Activated CD8-positive, alpha-beta T cell treated with anti-CD3 and anti-CD28 coated beads for 36 hours (primary cell): ENCODE measurements at places on chromosomes 16 and 17. TPM values are rescaled to one million over a fixed set of nuclear protein-coding genes. Genes with fewer than 3 reads are reported as not detected.

DNA sequence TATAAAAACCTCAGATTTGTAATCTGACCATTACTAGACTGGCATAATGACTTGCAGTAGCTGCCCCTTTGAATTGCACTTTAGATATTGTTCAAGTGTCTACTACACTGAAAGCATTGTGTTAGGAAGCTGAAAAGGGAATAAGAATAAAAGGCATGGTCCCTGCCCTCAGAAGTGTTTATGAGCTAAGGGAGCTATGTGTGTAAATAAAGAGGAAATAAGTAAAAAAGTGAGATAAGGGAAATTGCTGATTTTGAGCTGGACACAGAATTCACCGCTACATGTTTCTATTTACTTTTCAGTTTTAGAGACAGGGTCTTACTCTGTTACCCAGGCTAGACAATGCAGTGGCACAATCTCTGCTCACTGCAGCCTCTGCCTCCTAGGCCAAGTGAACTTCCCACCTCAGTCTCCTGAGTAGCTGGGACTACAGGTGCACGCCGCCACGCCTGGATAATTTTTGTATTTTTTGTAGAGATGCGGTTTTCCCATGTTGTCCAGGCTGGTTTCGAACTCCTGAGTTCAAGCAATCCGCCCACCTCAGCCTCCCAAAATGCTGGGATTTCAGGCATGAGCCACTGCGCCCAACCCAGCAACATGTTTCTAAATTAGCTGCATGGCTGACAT, 57.0 kb downstream of the GRB2 start:
- no peak overlapping the region for H3K4me3 ChIP-seq
- peak overlapping the region; percentile 22 for H3K27ac ChIP-seq
- no peaks in the 10 kb centered on the region for H3K27me3 ChIP-seq
- H3K4me1 ChIP-seq = peaks cover 86% of the 10 kb centered on the region
- DNase-seq = no peak

DNA sequence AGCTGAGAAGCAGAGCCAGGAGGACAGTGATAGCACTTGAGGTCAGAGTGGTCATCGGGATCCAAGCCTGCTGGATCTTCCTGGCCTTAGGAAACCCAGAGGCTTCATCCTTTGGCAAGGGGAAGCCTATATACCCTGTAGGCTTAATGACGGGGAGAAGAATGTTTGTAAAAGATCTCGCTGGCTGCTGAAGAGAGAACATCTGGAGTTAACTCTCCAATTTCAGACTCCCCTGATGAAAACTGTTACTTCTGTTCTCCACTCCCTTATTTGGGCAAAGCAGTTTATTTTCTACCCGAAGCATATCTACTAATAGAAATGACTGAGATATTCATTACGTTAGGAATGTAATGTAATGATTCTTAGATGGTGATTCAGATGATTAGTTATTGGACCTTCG, 487.0 kb downstream of the CDH13 start:
- DNase-seq = no peak
- H3K4me1 ChIP-seq = no peaks in the 10 kb centered on the region
- no peaks in the 10 kb centered on the region for H3K36me3 ChIP-seq

GRCh38 chr16:17511340-17511739, 40.6 kb upstream of the XYLT1 start:
- peaks cover 8% of the 10 kb centered on the region for H3K27me3 ChIP-seq
- no peak overlapping the region for H3K27ac ChIP-seq
- H3K4me3 ChIP-seq = no peak overlapping the region
- H3K4me1 ChIP-seq = no peaks in the 10 kb centered on the region

GRCh38 chr17:17959520-17960361, 12.5 kb downstream of the TOM1L2 start:
- peak overlapping the region; percentile 72 for H3K4me3 ChIP-seq
- DNase-seq = peak; percentile 57
- peaks cover 52% of the 10 kb centered on the region for H3K4me1 ChIP-seq

DNA sequence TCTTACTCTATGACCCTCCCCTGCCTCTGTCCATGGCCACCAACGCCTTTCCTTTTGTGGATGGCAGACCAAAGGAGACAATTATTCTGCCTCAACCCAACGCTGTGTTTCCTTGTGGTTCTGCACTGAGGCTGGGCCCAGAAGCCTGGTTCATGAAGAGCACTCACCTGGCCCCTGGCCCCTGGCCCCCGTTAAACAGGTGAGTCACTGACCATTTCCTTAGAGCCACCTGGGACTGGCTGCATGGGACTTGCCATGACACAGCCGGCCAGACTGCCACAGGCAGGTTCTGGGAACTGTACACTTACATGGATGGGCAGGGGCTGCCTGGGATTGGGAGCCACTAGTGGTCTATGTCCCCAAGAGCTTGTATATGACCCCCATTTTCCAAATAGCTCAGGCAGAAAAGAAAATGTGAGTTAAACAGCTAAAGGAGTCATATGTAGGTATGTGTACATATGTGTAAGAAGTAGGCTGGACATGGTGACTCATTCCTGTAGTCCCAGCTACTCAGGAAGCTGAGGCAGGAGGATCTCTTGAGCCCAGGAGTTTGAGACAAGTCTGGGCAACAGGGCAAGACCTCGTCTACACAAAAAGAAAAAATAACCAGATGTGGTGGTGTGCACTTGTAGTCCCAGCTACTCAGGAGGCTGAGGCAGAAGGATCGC, 181.9 kb upstream of the CACNG5 start:
- no peaks in the 10 kb centered on the region for H3K27me3 ChIP-seq
- H3K36me3 ChIP-seq = peaks cover 76% of the 10 kb centered on the region
- H3K4me3 ChIP-seq = no peak overlapping the region
- no peak for DNase-seq
- H3K4me1 ChIP-seq = peaks cover 54% of the 10 kb centered on the region

- H3K4me3 ChIP-seq = peak overlapping the region; percentile 81
- H3K27ac ChIP-seq = peak overlapping the region; percentile 83
- no peaks in the 10 kb centered on the region for H3K36me3 ChIP-seq
These were observed 8.9 kb downstream of the OR4D1 start for GRCh38 chr17:58156839-58157803.

GRCh38 chr17:40910441-40910841, 25.4 kb upstream of the KRT20 start:
- H3K4me3 ChIP-seq = no peak overlapping the region
- H3K27me3 ChIP-seq = peaks cover 21% of the 10 kb centered on the region
- H3K27ac ChIP-seq = no peak overlapping the region
- no peaks in the 10 kb centered on the region for H3K4me1 ChIP-seq

DNA sequence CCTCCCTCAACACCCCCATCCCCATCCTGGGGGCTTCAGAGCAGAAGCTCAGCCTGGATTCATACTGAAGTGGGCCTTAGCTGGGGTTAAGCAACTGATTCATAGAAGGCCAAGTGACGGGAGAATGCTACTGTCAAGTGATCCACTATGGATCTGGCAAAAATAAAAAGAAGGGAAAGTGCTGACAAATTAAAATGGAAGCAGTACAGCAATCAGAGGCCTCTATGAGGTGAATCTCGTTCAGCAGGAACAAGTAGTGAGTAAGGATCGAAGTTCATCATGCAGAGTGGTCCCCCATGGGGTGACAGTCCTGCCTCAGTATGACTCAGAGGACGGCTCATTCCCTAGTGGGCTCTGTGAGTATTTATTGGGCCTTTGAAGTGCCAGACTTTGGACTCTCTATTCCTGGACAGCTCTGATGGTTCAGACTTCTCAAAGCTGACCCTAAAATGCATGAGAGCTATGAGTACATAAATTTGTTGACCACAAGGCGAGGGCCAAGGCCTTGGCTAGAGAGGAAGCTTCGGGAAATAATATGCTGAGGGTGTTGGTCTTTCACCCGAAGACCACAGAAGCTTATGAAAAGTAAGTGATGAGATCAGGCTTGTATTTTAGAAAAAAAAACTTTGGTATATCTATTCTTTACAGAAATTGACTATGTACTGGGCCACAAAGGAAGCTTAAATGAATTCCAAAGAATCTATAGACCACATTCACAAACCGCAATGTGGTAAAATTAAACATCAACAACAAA, 5.3 kb upstream of the NSMCE1 start:
- H3K27ac ChIP-seq = peak overlapping the region; percentile 96
- peaks cover 57% of the 10 kb centered on the region for H3K4me1 ChIP-seq
- peaks cover 29% of the 10 kb centered on the region for H3K36me3 ChIP-seq
- peak overlapping the region; percentile 54 for H3K4me3 ChIP-seq

- no peak for DNase-seq
- H3K4me3 ChIP-seq = no peak overlapping the region
- H3K27ac ChIP-seq = no peak overlapping the region
These were observed 223.8 kb downstream of the LGALS9B start for GRCh38 chr17:20243524-20243923.

- DNase-seq = peak; percentile 63
- no peaks in the 10 kb centered on the region for H3K27me3 ChIP-seq
- H3K36me3 ChIP-seq = peaks cover 80% of the 10 kb centered on the region
- H3K4me3 ChIP-seq = peak overlapping the region; percentile 15
These were observed 9.9 kb downstream of the ZFP90 start for GRCh38 chr16:68548947-68549346.

The DYNLRB2 gene
- total RNA-seq = not detected

The CCDC144A gene
- total RNA-seq = 1.7 TPM

The NSRP1 gene
- 24.3 TPM for total RNA-seq
